ENCODE measurements at places on chromosomes 16 and 17. TPM values are rescaled to one million over a fixed set of nuclear protein-coding genes. Genes with fewer than 3 reads are reported as not detected.

Gene IGSF6
- 0.05 TPM for total RNA-seq

Gene VWA3A
- 0.10 TPM for total RNA-seq

Gene FAM171A2
- 2.7 TPM for total RNA-seq

Gene KCNJ2
- total RNA-seq, result 1.2 TPM

Gene EPOP
- total RNA-seq, result 2.1 TPM

Gene LRRC36
- not detected for total RNA-seq

Gene FKBP10
- 40.8 TPM for total RNA-seq
